ENCODE measurements at places on chromosomes 12 and 14. TPM values are rescaled to one million over a fixed set of nuclear protein-coding genes. Genes with fewer than 3 reads are reported as not detected.

- DNase-seq, result peak; percentile 37
These were observed 44.2 kb downstream of the SLC6A12 start for GRCh38 chr12:169528-170370.

GRCh38 chr14:75244121-75244520 is 34.5 kb upstream of the FOS start:
- DNase-seq, result no peak

Gene PIK3C2G
- not detected for total RNA-seq

GRCh38 chr14:81138429-81138828 is 82.3 kb downstream of the GTF2A1 start:
- no peak for DNase-seq

DNA sequence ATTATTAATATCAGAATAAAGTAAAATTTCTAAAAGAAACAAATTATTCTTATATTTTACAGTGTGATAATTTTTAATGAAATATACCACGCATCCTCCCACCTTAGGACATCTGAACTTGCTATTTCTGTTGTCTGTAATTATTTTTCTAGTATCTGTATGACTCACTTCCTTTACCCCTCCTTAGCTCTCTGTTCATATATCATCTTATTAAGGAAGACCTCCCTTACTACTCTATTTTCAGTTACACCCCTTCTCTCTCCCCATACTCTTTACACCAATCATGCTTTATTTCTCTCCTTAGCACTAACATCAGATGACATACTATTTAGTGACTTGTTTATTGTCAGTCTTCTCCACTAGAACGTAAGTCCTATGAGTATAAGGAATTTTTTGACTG is 34.2 kb upstream of the C12orf50 start:
- no peak for DNase-seq

- DNase-seq, result no peak
These were observed 519 bp upstream of the AP1G2 start for GRCh38 chr14:23568021-23568599.

Gene PRH2
- total RNA-seq, result not detected

DNA sequence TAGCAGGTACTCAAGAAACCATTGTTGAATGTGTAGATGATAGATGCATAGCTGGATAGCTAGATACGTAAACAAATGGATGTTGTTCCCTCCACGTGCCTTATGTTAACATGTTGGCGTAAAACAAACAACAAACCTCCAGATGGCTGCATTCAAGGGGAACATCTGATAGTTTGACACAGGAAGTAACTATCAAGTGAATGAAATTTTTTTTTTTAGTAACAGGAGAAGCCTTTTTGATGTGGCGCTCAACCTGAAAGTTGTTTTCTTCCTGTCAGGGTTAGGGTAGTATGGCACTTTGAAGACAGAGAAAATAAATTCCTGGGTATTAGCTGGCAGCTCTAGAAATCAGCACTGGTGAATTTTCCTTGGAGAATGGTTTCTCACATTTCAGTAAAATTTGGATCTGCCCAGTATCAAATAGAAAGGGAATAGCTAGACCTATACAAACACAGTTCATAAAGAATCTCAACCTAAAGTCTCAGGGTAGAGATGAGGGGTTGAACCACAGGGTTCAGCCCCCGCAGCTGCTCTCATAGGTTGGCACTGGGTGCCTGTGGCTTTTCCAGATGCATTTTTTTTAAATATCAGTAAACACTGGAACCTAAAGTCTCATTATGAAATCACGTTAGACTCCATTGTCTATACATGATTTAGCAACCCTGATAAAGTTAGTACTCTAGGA is 18.8 kb upstream of the RAP1B start:
- no peak for DNase-seq

Gene COCH
- total RNA-seq, result 3.7 TPM

- no peak for DNase-seq
These were observed 8.2 kb upstream of the NUDT4 start for GRCh38 chr12:93369505-93369904.

Gene FOXG1
- total RNA-seq, result 1.8 TPM

DNA sequence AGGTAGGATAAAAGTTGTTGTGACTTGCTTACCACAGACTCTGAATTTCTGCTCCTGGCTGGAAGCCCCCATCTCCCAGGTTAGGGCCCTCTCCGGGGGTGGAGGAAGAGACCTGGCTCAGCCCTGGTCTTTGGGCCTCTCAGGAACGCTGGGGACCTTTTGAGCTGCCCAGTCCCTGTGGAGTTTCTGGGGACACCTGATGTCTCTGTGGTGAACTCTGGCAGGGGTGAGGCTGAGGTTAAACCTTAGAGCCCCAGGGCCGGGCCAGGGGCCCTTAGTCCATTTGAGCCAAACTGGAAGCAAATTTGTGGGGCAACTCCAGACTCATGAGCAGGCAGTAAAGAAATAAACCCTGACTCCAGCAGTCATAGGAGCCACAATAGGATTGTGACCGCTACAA is 112.1 kb downstream of the ADGRD1 start:
- no peak for DNase-seq

GRCh38 chr14:49622022-49622607 is 1.5 kb downstream of the MGAT2 start:
- DNase-seq, result no peak

GRCh38 chr14:71290960-71291466 is 383.8 kb downstream of the PCNX1 start:
- DNase-seq, result no peak

Gene SERPINA10
- not detected for total RNA-seq

- no peak for DNase-seq
These were observed 41.6 kb downstream of the AKAP6 start for GRCh38 chr14:32370714-32371113.

DNA sequence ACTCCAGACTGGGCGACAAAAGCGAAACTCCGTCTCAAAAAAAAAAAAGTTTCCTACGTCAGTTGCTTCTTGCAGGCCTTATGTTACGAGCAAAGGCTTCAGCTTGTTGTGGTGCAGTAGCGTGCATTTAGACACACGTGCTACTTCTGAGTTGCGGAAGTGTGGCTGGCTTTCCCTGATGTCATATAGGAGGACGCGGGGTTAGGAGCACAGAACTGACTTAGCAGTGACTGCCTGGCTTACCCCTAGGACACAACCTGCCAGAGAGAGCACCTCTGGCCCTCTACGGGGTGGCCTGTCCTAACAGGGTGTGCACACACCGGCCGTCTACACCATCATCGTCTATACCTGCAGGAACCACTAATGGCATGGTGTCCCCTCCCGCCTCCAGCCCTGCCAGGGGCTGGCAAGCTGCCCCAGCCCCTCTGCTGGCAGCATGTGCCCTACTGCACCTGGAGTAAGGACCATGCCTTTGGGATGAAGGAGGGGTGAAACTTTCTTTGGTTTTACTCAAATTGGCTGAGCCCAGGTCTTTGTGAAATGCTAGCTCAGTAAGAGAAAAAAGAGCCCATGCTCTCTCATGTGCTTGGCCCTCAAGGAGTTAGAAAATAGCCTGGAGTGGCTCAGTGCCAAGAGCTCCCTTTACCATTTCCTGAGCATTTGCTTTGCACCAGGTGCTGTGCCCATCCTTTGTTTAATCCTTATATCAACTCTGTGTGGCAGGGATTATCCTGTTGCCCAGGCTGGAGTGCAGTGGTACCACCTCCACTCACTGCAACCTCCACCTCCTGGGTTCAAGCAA is 1.7 kb upstream of the GPR68 start:
- DNase-seq, result no peak

DNA sequence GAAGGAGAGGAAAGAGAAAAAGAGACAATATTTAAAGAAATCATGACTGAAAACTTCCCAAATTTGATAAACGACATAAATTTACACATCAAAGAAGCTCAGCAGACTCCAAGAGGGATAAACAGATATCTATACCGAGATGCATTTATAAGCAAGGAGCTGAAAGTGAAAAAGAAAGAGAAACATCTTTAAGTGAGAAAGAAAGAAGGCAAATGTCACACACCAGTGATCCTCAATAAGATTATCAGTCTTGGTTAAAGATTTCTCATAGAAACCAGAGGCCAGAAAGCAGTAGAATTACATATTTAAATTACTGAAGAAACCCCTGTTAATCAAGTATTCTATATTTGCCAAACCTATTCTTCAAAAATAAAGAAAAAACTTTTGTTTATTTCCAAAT is 424.2 kb downstream of the SLC16A7 start:
- DNase-seq, result no peak

GRCh38 chr14:59630288-59630963 is 53.8 kb upstream of the CCDC175 start:
- peak; percentile 42 for DNase-seq

DNA sequence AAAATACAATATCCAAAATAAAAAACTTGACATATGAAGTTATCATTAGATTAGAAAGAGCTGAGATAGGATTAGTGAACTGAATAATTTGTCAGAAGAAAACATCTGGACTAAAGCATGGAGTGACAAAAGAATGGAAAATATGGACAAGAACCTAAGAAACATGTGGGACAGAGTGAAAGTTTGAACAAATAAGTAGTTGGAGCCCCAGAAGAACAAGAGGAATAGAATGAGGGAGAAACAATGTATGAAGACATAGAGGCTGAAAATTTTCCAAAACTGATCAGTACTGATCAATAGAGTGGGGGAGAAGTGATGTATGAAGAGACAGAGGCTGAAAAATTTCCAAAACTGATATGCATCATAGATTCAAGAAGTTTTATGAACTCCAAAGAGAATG is 170.6 kb upstream of the CRY1 start:
- no peak for DNase-seq

DNA sequence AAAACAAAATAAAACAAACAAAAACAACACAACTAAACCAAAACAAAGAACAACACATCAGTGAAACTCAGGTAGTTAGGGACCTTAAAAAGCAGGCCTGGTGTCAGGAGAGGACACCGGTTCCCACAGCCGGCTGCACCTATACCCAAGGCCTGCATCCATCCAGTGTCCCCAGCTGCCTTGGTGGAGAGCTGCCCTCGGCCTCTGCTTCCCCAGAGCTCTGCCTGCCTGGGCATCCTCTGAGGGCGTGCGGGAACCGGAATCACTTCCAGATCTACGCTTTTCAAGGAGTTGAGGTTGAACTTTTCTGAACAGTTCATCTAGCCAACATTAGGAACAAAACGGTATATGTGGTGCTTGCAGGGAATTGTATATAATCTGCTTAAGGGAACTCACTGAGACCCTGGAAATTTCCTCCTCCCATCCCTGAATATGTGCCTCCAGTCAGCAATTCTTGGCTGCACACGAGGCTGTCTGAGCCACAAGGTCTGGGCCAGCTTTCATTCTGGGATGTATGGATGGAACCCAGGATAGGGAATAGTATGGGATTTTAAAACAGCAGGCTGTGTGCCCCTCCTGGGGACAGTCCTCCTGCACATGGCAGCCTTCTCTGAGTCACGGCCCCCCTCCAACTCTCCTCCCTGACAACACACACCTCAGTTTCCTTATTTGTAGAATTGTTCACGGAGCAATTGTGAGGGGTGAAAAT is 319.0 kb upstream of the RTL1 start:
- DNase-seq, result no peak

GRCh38 chr12:80634903-80635302 is 72.5 kb upstream of the MYF6 start:
- no peak for DNase-seq

Gene OAS1
- 0.56 TPM for total RNA-seq

GRCh38 chr12:112179341-112179740 is 54.0 kb downstream of the TRAFD1 start:
- no peak for DNase-seq

Gene CCDC38
- total RNA-seq, result not detected

GRCh38 chr12:108313606-108314351 is 25.3 kb downstream of the CMKLR1 start:
- DNase-seq, result peak; percentile 34

- no peak for DNase-seq
These were observed 36.0 kb downstream of the BTG1 start for GRCh38 chr12:92109613-92110012.

DNA sequence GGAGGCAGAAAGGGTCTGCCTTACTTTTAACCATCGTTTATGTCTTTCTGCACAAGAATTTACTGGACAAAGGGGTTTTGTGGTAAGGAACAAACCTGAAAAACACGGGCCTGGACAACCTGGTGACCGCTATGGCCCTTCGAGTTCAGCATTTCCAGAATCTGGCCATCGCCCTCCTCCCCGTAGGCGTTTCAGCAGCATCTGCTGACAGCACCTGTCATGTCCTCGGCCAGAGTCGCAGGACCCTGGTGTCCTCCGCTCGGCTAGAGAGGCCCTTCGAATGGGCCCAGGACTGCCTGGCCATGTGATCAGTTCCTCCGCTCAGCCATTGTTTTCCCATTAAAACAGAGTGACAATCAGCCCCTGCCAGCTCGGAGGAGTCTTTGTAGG is 142.8 kb upstream of the FKBP4 start:
- no peak for DNase-seq

- DNase-seq, result no peak
These were observed 30.3 kb upstream of the PELI2 start for GRCh38 chr14:56087671-56088471.

GRCh38 chr14:104132981-104133380 is 5.4 kb upstream of the KIF26A start:
- peak; percentile 47 for DNase-seq

DNA sequence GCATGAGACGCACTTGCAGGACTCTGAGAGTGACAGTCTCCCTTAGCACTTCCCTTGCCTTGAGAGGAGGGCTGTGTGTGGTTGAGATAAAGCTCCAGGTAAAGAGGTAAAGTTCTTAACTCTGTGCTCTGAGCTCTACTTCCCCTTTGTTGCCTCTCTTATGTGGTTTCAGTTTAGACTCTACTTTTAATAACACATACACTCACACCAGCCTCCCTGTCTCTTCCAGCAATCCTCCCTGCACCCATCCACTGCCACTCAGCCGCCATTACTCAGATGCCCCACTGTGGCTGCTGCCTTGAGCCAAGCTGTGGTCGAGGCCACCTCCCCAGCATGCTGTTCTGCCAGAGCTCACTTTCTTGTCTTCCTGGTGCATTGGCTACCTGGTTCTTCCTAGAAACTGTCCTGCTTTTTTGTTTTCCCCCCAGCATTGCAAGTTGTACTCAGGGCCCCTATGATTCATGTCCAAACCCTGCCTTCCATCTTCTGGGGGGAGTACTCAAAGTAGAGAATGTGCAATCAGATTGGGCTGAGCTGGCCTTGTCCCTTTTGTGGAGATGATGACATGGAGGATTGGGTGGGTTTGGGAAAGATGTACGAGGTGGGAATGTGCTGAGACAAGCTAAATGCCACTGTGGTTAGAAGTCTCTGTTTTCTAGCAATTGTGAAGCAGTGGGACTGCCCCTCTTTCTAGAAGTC is 115.5 kb upstream of the PARP11 start:
- DNase-seq, result no peak

Gene SYCP3
- not detected for total RNA-seq

GRCh38 chr12:130461447-130461815 is 123.7 kb downstream of the PIWIL1 start:
- no peak for DNase-seq

DNA sequence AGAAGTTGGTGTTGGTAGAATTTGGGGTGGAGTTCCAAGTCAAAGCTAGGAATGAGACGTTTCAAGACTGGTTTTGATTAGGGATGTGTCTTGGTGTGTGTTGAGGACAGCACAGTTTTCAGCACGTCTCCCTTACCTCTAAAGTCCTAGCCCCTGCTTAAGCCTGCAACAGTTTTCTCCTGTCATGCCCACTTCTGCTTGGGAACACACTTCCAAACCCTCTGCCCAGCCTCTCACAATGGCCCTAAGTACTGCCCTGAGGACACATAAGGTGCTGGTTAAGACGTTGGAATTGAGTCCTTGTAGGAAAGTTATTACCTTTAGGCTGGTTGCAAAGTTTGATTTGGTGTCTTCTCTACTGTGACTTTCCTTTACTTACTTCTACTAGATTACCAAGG is 710 bp upstream of the BMAL2 start:
- DNase-seq, result no peak
